ENCODE measurements at places on chromosomes 13 and 19. TPM values are rescaled to one million over a fixed set of nuclear protein-coding genes. Genes with fewer than 3 reads are reported as not detected.

Gene FBXO27
- 16.6 TPM for total RNA-seq

Gene COL4A2
- 375 TPM for total RNA-seq

Gene MARCHF2
- total RNA-seq: 28.4 TPM

Gene TRIP10
- total RNA-seq: 116 TPM

Gene MTRF1
- total RNA-seq: 11.9 TPM

Gene KASH5
- total RNA-seq: not detected

Gene TUBB4A
- total RNA-seq: 7.5 TPM

Gene CD209
- total RNA-seq: not detected

Gene PDS5B
- total RNA-seq: 49.9 TPM

Gene OLFM2
- total RNA-seq: 33.1 TPM

Gene ZNF606
- total RNA-seq: 26.7 TPM

Gene CACTIN
- 34.8 TPM for total RNA-seq

Gene OR7A5
- total RNA-seq: not detected

Gene PDX1
- total RNA-seq: not detected

Gene PEAK3
- total RNA-seq: not detected

Gene SPACA4
- not detected for total RNA-seq

Gene SWSAP1
- 1.7 TPM for total RNA-seq

DNA sequence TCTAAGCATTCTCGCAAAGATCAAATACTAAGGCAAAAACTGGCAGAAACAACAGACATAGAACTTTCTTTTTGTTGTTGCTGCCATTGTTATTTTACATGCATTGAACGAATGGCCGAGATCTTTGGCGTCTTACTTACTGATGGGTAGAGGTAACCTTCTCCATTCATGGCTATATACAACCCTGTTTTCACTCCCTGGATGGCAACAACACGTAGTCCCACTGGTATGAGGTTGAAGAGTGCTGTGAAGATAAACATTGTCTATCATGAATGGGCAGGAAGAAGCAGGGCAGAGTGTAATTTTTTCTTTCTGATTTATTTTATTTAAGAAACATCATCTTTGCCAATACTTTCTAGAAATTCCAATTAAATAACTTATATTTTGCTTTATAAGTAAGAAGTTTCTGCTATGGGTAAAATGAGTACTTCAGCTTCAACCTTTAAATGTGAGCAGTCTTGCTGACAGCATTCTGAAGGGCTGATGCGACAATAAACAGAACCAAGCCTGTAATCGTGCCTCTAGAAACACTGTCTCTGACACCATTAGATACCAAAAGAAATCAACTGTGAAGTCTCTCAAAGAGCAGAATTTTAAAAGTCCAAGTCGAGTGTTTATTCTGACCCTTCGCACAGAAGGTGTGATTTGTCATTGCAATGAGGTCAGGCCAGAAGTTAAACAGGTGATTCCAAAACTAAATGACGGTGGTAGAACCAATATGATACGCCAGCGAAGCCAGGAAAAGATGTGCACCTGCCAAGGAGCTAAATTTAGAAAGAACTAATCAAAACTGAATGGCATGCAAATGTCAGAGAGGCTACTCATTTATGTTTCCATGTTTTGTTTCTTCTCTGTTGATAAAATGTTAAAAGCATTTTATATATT, 416.4 kb downstream of the ITGBL1 start:
- no peak for DNase-seq
- H3K36me3 ChIP-seq: no peaks in the 10 kb centered on the region
- H3K27me3 ChIP-seq: no peaks in the 10 kb centered on the region
- no peaks in the 10 kb centered on the region for H3K4me1 ChIP-seq
- H3K4me3 ChIP-seq: no peak overlapping the region
- H3K27ac ChIP-seq: no peak overlapping the region

GRCh38 chr13:101343128-101343787, 73.0 kb downstream of the NALCN start:
- no peaks in the 10 kb centered on the region for H3K4me1 ChIP-seq
- no peaks in the 10 kb centered on the region for H3K36me3 ChIP-seq
- H3K27ac ChIP-seq: no peak overlapping the region
- no peak overlapping the region for H3K4me3 ChIP-seq

GRCh38 chr13:90997951-90998350, 349.5 kb upstream of the MIR17HG start:
- no peak overlapping the region for H3K4me3 ChIP-seq
- H3K27ac ChIP-seq: no peak overlapping the region
- DNase-seq: no peak
- no peaks in the 10 kb centered on the region for H3K4me1 ChIP-seq

- no peak overlapping the region for H3K4me3 ChIP-seq
- H3K4me1 ChIP-seq: no peaks in the 10 kb centered on the region
- no peak for DNase-seq
- no peak overlapping the region for H3K27ac ChIP-seq
- no peaks in the 10 kb centered on the region for H3K36me3 ChIP-seq
Measured at GRCh38 chr13:113965968-113966884, 7.7 kb downstream of the C13orf46 start.

DNA sequence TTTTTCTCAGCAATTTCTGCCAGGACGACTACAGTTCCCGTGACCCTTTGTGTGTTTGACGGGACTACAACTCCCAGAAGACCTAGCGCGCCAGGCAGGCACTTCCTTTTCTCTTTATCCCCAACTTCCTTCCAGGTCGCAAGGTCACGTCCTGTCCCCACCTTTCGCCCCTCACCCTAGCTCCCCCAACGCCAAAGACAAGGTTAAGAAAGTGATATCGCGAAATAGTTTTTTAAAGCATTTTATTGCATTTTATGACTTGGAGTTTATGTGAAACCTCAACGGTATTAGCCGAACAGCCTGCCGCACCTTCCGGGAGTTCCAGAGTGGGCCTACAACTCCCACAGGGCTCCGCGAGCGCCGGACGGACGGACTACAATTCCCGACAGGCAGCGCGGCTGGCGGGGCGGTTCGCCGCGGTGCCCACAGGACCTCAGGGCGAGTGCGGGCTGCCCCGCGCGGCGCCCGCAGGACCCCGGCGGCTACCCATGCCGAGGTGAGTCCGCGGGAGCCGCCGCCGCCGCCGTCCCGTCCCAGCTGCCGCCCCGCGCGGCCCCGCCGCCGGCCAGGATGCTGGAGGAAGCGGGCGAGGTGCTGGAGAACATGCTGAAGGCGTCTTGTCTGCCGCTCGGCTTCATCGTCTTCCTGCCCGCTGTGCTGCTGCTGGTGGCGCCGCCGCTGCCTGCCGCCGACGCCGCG, at the start of gene NCLN:
NCLN (plus strand) TSS at position 470 of the 699 bp plus-strand sequence; CDS start at position 571, 101 bp downstream.
- no peaks in the 10 kb centered on the region for H3K4me1 ChIP-seq
- peaks cover 10% of the 10 kb centered on the region for H3K36me3 ChIP-seq
- peak within 1 kb of the TSS; percentile 45 for H3K27ac ChIP-seq
- peak; percentile 97 for DNase-seq
- peak within 1 kb of the TSS; percentile 98 for H3K4me3 ChIP-seq

DNA sequence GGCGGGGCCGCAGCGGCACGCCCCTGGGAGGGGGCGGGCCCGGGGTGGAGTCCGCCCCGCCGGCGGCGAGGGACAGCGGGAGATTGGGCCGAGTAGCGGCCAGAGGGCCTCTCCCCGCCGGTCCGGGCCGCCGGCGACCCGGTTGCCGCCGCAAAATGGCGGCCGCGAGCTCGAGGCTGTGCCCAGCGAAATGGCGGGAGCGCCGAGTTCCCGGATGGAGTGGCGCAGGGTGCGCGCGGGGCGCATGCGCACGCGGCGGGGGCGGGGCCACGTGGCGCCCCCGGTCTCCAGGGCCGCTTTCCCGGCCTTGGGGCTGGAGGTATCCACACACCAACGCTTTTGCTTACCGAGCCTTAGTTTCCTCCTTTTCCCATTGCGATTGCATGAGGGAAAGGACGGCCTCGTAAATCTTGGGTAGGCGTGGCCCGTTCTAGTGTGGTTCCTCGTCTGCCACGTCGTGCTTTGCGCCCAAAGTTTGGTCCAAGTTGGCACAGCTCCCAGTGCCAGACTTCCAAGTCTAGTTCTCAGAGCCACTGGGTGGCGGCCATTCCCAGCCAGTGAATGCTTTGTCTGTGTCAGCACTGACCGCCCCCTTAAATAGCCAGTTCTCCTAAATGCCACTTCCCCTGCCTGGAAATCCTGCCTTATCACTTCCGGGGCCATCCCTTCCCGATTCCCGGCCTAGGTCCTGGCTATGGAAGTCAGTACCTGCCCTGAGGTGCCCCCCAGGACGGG, 513 bp downstream of the CIRBP start:
- H3K4me1 ChIP-seq: peaks cover 25% of the 10 kb centered on the region
- H3K36me3 ChIP-seq: peaks cover 38% of the 10 kb centered on the region
- peak overlapping the region; percentile 96 for H3K27ac ChIP-seq

DNA sequence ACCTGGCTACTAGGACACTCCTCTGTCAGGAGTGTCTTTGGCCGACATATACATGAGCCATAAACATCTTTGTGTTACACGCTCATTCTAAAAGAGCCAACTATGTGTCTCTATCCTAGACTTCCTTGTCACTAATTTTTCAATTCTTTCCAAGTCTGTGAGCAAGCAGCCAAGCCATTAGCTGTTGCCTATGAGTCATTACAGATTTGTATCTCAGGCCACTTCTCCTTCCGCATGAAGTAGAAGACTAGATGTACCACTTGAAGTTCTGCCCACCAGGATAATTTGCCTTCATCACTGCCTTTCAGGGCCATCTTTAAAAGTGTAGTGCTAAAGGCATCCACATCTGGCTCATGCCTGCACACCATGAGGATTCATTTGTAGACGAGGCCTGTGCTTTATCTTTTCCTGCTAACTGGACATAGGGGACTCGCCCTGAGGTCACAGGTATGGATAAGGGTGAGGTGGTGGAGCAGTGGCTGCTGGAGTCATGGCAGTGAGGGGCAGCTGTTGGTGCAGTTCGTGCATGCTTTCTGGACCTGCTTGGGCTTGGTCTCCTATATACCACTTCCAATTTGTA, 126.1 kb upstream of the KL start:
- H3K27ac ChIP-seq: no peak overlapping the region
- no peak overlapping the region for H3K4me3 ChIP-seq
- no peaks in the 10 kb centered on the region for H3K27me3 ChIP-seq
- no peaks in the 10 kb centered on the region for H3K36me3 ChIP-seq
- no peaks in the 10 kb centered on the region for H3K4me1 ChIP-seq

DNA sequence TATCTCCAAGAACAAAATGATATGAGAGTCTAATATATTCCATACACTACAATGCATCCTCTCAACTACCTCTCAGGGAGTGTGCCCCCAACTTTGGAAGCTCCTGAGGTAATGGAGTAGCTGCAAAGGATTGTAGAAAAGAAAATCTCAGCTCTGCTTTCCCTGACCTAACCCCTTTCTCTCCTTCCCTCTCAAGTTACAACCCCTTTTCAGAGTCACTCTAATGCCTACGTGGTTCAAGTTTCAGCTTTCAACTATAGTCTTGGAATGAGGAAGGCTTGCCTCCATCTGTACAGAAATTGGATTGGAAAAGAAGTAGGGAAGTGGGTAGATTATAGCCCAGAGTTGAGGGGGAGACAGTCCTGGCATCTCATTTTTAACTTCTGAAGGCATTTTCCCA, 256.0 kb downstream of the PCDH9 start:
- H3K4me3 ChIP-seq: no peak overlapping the region
- no peaks in the 10 kb centered on the region for H3K4me1 ChIP-seq
- no peak overlapping the region for H3K27ac ChIP-seq
- no peaks in the 10 kb centered on the region for H3K36me3 ChIP-seq

- no peak overlapping the region for H3K27ac ChIP-seq
- H3K4me1 ChIP-seq: no peaks in the 10 kb centered on the region
- DNase-seq: no peak
Measured at GRCh38 chr13:50626101-50626547, 217.4 kb downstream of the DLEU7 start.

DNA sequence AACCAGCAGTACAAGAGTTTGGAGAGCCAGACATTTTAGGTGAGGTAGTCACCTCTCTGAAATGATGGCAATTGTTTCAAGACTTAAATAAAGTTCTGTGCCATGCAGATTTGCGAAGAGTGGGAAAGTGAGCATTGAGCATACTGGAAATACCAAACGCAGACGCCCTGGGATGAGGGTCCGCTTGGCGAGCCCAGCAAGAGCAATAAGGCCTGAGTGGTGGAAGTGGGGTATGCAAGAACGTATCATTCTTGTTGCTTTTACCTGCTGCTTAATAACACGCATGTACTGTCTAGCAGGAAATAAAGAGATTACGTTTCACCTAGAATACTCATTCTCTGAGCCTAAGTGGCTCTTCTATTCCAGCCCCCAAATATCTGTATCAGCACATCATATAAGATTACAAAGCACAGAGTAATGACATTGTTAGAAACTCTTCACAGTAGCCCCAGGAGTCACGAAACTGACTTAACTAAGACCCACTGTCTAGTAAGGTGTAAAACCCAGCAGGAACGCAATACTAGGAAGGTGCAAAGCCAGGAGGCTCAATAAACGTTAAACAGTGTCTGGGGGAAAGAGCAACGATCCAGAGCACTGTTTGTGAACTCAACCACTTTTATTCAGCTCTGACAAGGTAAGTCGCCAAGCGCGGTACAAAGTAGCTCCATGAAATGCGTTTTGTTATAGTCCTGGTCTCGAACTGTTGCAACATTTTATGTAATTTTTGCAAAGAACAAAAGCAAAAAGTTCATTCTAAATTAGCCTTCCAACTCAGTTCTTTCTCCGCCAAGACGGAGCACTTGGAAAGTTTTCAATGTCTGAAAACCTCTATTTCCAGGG, 1.2 kb downstream of the RCBTB2 start:
- H3K36me3 ChIP-seq: no peaks in the 10 kb centered on the region
- DNase-seq: peak; percentile 52
- peak overlapping the region; percentile 82 for H3K4me3 ChIP-seq
- no peak overlapping the region for H3K27ac ChIP-seq
- H3K4me1 ChIP-seq: peaks cover 6% of the 10 kb centered on the region

- no peak overlapping the region for H3K4me3 ChIP-seq
- no peaks in the 10 kb centered on the region for H3K4me1 ChIP-seq
- H3K27ac ChIP-seq: no peak overlapping the region
- no peak for DNase-seq
- no peaks in the 10 kb centered on the region for H3K27me3 ChIP-seq
Measured at GRCh38 chr13:45410001-45410400, 8.2 kb downstream of the SLC25A30 start.

GRCh38 chr19:15191982-15192381, 8.8 kb downstream of the NOTCH3 start:
- no peak overlapping the region for H3K27ac ChIP-seq
- H3K4me3 ChIP-seq: no peak overlapping the region
- H3K4me1 ChIP-seq: no peaks in the 10 kb centered on the region
- no peak for DNase-seq

- no peak for DNase-seq
- peaks cover 64% of the 10 kb centered on the region for H3K27me3 ChIP-seq
- H3K27ac ChIP-seq: no peak overlapping the region
- no peaks in the 10 kb centered on the region for H3K4me1 ChIP-seq
- H3K36me3 ChIP-seq: no peaks in the 10 kb centered on the region
Measured at GRCh38 chr13:75145927-75146326, 336.0 kb downstream of the TBC1D4 start.

GRCh38 chr13:105452895-105453294, 1082.6 kb downstream of the EFNB2 start:
- no peak overlapping the region for H3K4me3 ChIP-seq
- H3K27ac ChIP-seq: no peak overlapping the region
- H3K27me3 ChIP-seq: no peaks in the 10 kb centered on the region
- H3K4me1 ChIP-seq: no peaks in the 10 kb centered on the region
- no peak for DNase-seq

GRCh38 chr19:45768984-45769782, at the start of gene SIX5:
TSS of gene SIX5 (minus strand) at chr19:45769252. CDS start at chr19:45768844, 408 bp downstream.
- peak within 1 kb of the TSS; percentile 90 for H3K4me3 ChIP-seq
- peaks cover 4% of the 10 kb centered on the region for H3K36me3 ChIP-seq
- peaks cover 13% of the 10 kb centered on the region for H3K4me1 ChIP-seq
- H3K27me3 ChIP-seq: no peaks in the 10 kb centered on the region

- no peaks in the 10 kb centered on the region for H3K27me3 ChIP-seq
- no peak for DNase-seq
- H3K36me3 ChIP-seq: no peaks in the 10 kb centered on the region
- H3K27ac ChIP-seq: no peak overlapping the region
Measured at GRCh38 chr13:100818711-100819110, 144.1 kb upstream of the TMTC4 start.

- no peak overlapping the region for H3K27ac ChIP-seq
- no peak overlapping the region for H3K4me3 ChIP-seq
- no peaks in the 10 kb centered on the region for H3K4me1 ChIP-seq
- no peaks in the 10 kb centered on the region for H3K36me3 ChIP-seq
Measured at GRCh38 chr19:21698215-21698614, 69.2 kb downstream of the ZNF100 start.

Measured in endodermal cell (in vitro differentiated cells).